ENCODE measurements at places on chromosomes 7 and 10. TPM values are rescaled to one million over a fixed set of nuclear protein-coding genes. Genes with fewer than 3 reads are reported as not detected.

HMX3 gene
- 0.26 TPM for total RNA-seq

ABCB1 gene
- 1.8 TPM for total RNA-seq

FXYD4 gene
- not detected for total RNA-seq

ACTL6B gene
- total RNA-seq, result not detected

GLI3 gene
- total RNA-seq, result 26.2 TPM

CFAP46 gene
- 0.33 TPM for total RNA-seq

TCAF2 gene
- 1.4 TPM for total RNA-seq

TACC2 gene
- 12.7 TPM for total RNA-seq

WASHC2C gene
- 28.5 TPM for total RNA-seq

ADIRF gene
- total RNA-seq, result 57.0 TPM

NEUROD6 gene
- not detected for total RNA-seq

TEX36 gene
- total RNA-seq, result not detected

SRPK2 gene
- total RNA-seq, result 96.4 TPM

OR2A42 gene
- not detected for total RNA-seq

INHBA gene
- total RNA-seq, result 58.8 TPM

SLC13A4 gene
- not detected for total RNA-seq

MMRN2 gene
- total RNA-seq, result 11.5 TPM

Measured in mammary epithelial cell (primary cell).